ENCODE measurements at places on chromosomes 11 and 22. TPM values are rescaled to one million over a fixed set of nuclear protein-coding genes. Genes with fewer than 3 reads are reported as not detected.
A peak's percentile ranks its signal among the peaks of the same experiment; 100 is the strongest.

DNA sequence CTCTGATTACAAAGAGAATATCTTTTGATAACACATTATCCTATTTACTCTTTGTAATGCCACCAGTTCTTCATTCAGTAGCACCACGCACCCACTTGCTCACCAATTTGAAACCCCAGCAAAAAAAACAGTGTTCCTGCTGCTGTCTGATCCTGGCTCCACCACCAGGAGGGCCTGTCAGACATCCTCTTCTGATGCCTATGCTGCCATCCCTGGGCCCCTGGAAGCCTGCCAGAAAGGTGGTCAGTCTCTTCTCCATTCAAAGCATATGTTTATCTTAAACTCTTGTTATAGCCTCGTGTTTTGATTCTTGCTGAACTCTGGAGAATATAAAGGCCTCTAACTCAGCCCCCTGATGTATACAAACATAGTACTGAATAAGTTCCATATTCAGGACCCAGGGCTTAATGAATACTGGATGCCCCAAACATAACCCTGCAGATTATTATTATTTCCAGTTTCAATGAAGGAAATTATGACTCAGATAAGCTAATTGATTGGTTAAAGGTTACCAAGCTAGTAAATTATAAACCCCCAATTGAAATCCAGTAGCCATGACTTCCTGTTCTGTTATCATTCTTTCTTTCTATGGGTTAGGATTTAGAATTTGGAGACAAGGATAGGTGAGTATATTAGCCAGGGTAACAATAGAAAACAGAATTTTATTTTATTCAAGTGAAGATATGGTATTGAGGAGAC, 116.7 kb downstream of the NTM start:
- DNase-seq, result no peak

Gene CLCF1
- polyA plus RNA-seq, result 9.2 TPM

- peak; percentile 68 for DNase-seq
Measured at GRCh38 chr11:62880231-62880802, 379 bp upstream of the SLC3A2 start.

GRCh38 chr11:119571311-119571710, 148.3 kb upstream of the THY1 start:
- DNase-seq, result no peak

Gene ZNF215
- polyA plus RNA-seq, result 0.47 TPM

DNA sequence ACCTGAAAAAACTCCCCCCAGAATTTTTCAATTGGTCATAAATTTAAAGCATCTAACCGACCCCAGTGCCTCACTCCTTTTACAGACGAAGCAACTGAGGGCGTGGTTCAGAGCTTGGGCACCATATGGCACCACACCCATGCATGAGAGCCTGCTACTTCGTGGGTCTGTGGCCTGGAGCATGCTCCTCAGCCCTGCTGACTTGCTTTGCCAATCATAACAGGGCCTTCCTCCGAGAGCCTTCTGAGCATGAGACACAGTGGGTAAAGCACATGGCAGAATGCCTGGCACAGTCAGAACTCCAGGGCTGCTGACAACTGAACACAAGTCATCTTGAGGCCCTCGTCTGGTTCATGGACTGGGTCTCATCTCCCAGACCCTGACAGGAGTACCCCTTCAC, 33.3 kb downstream of the HIRA start:
- DNase-seq, result no peak

- no peak for DNase-seq
Measured at GRCh38 chr22:40491990-40492631, 121.7 kb downstream of the SGSM3 start.

Gene BET1L
- polyA plus RNA-seq, result 49.8 TPM

Gene ASCC2
- polyA plus RNA-seq, result 41.8 TPM

GRCh38 chr11:77725433-77725832, 87.8 kb upstream of the CLNS1A start:
- DNase-seq, result no peak

Gene USP35
- 7.8 TPM for polyA plus RNA-seq
